ENCODE measurements at places on chromosomes 2 and 18. TPM values are rescaled to one million over a fixed set of nuclear protein-coding genes. Genes with fewer than 3 reads are reported as not detected.

The DPYSL5 gene
- total RNA-seq, result not detected

- DNase-seq, result no peak
Observed at GRCh38 chr18:76824754-76825153, 2.4 kb downstream of the ZNF236 start.

GRCh38 chr18:73047688-73048087 lies 179.9 kb upstream of the NETO1 start:
- DNase-seq, result no peak

DNA sequence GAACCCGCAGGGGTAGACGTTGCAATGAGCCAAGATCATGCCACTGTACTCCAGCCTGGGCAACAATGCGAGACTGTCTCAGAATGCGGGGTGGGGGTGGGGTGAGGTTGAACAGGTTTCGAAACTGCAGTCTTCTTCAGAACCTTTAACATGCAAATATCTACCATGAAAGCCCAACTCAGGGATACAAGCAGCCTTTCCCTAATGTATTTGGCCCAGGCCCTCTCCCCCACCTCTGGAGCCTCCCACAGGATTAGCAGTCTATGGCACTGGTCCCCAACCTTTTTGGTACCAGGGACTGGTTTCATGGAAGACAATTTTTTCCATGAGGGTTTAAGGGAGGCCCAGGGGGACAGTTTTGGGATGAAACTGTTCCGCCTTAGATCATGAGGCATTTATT lies 53.5 kb downstream of the CCBE1 start:
- DNase-seq, result no peak

GRCh38 chr18:63105636-63106316 lies 213.8 kb downstream of the BCL2 start:
- no peak for DNase-seq

DNA sequence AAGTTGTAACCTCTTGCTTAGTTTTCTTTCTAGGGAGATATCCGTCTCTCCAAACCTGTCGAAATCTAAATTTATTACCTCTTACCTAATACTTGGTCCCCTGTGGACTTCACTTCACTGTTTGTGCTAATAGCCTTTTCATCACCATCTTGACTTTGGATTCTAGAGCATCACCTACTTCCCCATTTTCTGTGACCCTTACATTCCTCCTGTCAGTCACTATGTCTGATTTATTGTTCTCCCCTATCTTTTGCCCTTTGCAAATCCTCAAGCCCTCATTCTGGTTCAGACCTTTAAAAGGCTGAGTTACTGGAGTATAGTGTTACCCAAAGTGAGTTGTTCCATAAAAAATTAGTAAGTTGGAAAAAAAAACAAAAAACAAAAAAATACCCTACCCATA lies 7.5 kb downstream of the MYO1B start:
- DNase-seq, result no peak

The OTOS gene
- total RNA-seq, result not detected

- DNase-seq, result no peak
Observed at GRCh38 chr2:204507636-204508035, 37.6 kb upstream of the PARD3B start.

The SPDYA gene
- total RNA-seq, result 1.9 TPM

GRCh38 chr18:67705748-67706147 lies 189.2 kb upstream of the DSEL start:
- DNase-seq, result no peak

GRCh38 chr2:32632089-32632488 lies 4.2 kb downstream of the TTC27 start:
- DNase-seq, result no peak

DNA sequence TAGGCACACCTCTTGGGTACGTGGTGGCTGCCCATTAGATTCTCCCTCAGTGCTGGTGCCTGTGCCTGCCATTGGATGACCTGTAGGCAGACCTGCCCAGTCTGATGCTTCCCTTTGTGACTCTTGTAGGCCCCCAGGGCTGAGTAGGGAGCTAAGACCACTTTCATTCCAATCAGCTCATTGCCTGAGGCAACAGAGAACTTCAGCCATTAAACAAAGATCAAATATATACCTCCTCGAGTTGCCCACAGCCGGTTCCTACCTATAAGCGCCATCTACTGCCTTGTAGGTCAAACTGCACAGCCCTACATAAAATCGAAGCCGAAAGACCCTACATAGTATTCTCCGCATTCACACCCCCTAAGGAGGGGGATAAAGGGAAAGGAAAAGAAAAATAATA lies 184.6 kb downstream of the ETAA1 start:
- DNase-seq, result no peak

Measured in activated CD4-positive, alpha-beta T cell treated with anti-CD3 and anti-CD28 coated beads, Interleukin-2, amount 10 ng/mL, durations not matched to agents 24 days and 14 days (primary cell).